K562 (cell line): ENCODE measurements at places on chromosomes 7 and 10. TPM values are rescaled to one million over a fixed set of nuclear protein-coding genes. Genes with fewer than 3 reads are reported as not detected.
A peak's percentile ranks its signal among the peaks of the same experiment; 100 is the strongest.

The LAMB1 gene
- total RNA-seq: 16.6 and 17.3 TPM in 2 replicates

The TAS2R5 gene
- 1.1 TPM in 2 replicates for total RNA-seq

The DLG5 gene
- 24.0 and 26.8 TPM in 2 replicates for total RNA-seq

The LRRC17 gene
- total RNA-seq: not detected in 2 replicates

The LRRC18 gene
- not detected in 2 replicates for total RNA-seq

The TRIM50 gene
- total RNA-seq: 0.11 TPM in 1 of 2 replicates, not detected in the other

The LHPP gene
- 5.3 and 6.3 TPM in 2 replicates for total RNA-seq

The RSPH10B gene
- not detected in 2 replicates for total RNA-seq

DNA sequence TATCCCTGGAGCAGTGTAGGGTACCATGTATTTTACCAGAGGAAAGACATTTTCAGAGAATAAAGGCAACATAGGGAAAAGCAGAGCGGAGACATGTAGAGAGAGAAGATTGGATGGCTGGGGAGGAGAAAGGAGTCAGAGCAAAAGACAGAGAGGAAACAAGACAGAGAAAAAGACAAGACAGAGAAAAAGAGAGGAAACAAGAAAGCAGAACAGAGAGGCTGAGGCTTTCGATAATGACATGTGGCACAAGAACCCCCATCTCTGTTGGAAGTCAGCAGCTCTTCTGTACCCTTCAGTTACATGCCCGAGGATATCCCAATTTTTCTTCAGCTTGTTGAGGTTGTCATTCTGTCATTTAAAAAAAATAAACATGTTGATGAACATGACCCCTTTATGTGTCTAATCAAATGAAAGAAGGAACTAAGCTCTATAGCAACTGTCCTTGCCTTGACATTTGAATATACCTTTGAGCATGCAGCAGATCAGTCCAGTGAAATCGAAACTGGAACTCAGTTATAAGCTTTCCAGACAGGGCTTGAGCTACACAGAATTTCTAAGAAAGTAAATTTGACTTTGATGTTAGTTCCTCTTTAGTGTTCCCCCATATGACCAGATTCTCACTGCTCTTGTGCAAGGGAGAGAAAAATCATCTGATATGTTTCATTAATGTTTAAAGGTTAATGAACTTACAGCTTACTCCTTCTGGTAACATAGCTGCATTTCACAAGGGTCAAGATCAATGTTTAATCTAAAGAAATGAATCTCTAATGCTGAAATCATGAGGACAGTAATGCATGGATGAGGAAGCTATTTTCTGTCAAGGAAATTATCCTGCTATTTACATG, 75.1 kb upstream of the SP4 start:
- no peaks in the 10 kb centered on the region for H3K36me3 ChIP-seq
- peaks cover 5% of the 10 kb centered on the region; the same call in 1 of the 2 replicates for H3K4me1 ChIP-seq
- no peak overlapping the region for H3K27ac ChIP-seq
- H3K4me3 ChIP-seq: no peak overlapping the region
- DNase-seq: no peak
- no peaks in the 10 kb centered on the region for H3K27me3 ChIP-seq

DNA sequence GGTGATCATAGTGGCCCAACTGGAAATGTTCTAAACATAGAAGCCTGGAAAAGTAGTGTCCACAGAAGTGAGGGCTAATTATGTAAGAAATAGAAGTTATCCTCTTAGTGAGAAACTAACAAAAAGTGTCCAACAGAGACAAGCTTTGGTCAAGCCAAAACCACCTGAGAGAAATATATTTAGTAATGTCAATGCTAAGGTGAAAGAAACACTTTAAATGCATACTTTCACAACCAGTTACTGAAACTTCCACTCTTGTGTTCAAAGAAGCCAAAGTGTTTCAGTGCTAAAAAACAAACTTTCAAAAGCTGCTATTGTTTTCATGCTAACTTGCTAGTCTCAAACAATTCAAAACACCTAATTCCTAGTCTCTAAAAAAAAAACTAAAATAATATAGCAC, 18.1 kb downstream of the RAB11FIP2 start:
- H3K27me3 ChIP-seq: no peaks in the 10 kb centered on the region
- H3K4me3 ChIP-seq: no peak overlapping the region
- H3K36me3 ChIP-seq: no peaks in the 10 kb centered on the region

GRCh38 chr7:109476409-109476808, 906.7 kb downstream of the DNAJB9 start:
- no peaks in the 10 kb centered on the region for H3K27me3 ChIP-seq
- H3K36me3 ChIP-seq: no peaks in the 10 kb centered on the region
- H3K4me3 ChIP-seq: no peak overlapping the region
- no peak overlapping the region for H3K27ac ChIP-seq
- no peak for DNase-seq

DNA sequence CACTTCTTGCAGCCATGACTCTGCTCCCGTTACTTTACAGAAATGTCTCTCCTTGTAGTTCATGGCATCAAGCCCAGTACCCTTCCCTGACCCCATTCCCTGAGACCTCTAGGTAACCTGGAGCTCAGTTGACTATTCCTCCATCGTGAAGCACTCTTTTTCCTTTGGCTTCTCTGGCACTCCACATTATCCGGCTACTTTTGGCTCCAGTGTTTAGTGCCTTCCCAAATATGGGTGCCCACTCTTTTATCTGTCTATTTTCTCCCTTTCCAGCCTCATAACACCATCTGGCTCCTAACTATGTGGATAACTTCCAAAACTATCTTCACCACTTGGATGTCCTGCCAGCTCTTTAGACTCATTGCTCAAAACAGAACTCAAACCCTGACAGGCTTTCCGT, 744.7 kb upstream of the GALNT17 start:
- no peak overlapping the region for H3K4me3 ChIP-seq
- H3K27me3 ChIP-seq: no peaks in the 10 kb centered on the region
- no peaks in the 10 kb centered on the region for H3K36me3 ChIP-seq
- no peaks in the 10 kb centered on the region for H3K4me1 ChIP-seq
- DNase-seq: no peak

GRCh38 chr7:64639267-64640001, 26.5 kb upstream of the ZNF107 start:
- H3K36me3 ChIP-seq: no peaks in the 10 kb centered on the region
- H3K27ac ChIP-seq: no peak overlapping the region
- H3K27me3 ChIP-seq: no peaks in the 10 kb centered on the region
- no peak overlapping the region for H3K4me3 ChIP-seq

GRCh38 chr7:137417464-137417863, 73.9 kb upstream of the PTN start:
- H3K27me3 ChIP-seq: no peaks in the 10 kb centered on the region
- H3K36me3 ChIP-seq: no peaks in the 10 kb centered on the region
- no peaks in the 10 kb centered on the region for H3K4me1 ChIP-seq
- DNase-seq: no peak
- H3K27ac ChIP-seq: no peak overlapping the region
- no peak overlapping the region for H3K4me3 ChIP-seq

DNA sequence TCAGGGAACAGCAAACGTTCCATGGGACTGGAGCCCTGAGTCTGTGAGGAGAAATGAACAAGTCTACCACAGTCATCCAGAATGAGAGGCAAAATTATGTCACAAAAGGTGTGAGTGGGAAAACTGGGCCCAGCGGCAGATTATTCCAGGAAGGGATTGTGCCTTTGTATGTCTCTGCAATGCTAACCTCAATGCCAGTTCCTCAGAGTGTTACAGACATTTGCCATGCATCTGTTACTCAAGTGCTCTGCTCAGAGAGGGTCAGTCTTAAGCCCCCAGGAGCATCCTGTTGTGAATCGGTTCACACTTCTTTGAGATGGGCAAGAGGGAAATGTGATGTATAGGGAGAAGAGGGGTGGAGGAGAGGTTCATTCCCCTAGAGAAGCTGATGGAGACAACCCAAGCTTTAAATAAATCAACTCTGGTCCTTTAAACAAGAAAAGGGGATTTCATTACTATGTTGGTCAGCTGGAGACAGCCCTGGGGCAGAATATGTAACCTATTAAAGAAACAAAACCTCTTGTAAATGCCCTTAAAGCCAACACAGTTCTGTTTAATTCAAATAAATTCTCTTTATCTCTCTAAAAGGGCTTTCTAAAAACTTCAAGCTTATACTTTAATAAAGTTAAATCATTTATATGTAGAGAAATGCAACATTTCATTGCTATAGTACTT, 85.9 kb upstream of the GRB10 start:
- no peaks in the 10 kb centered on the region for H3K4me1 ChIP-seq
- H3K4me3 ChIP-seq: no peak overlapping the region
- peaks cover 12% of the 10 kb centered on the region; the same call in 2 of the 3 replicates for H3K27me3 ChIP-seq
- H3K27ac ChIP-seq: no peak overlapping the region

- H3K27me3 ChIP-seq: peaks cover 51% of the 10 kb centered on the region
- H3K36me3 ChIP-seq: no peaks in the 10 kb centered on the region
- H3K4me1 ChIP-seq: peaks cover 4% of the 10 kb centered on the region
These were observed 88.0 kb upstream of the ZMIZ1 start for GRCh38 chr10:78980815-78981214.

DNA sequence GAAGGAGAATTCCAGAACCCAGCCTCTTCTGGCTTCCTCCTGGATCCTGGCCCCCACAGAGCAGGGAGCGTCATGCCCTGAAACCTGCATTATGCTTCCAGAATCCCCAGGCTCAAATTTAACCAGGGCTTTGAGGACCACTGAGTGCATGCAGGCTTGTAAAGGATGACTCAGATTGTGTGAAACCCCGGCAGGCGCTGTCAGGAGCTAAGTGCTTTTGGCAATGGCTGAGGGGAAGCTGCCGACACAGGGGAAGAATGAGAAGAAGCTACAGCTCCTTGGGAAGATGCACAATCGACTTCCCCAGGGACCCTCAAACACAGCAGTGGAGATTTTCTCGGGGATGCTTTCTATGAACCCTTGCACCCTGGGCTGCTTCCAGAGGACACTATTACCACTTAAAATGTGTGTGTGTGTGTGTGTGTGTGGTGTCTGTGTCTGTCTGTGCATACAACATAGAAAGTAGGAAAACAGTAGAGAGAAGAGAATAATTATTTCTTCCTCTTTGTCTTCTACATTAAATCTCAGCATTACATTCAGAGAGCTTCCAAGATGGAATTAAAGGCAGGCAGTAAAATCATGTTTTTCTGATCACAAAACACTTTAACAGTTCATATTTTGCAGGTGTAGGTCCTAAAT, 183.5 kb upstream of the INHBA start:
- H3K36me3 ChIP-seq: no peaks in the 10 kb centered on the region
- no peaks in the 10 kb centered on the region for H3K27me3 ChIP-seq
- no peak overlapping the region for H3K4me3 ChIP-seq
- no peaks in the 10 kb centered on the region; the same call in 2 of the 3 replicates for H3K4me1 ChIP-seq
- no peak overlapping the region for H3K27ac ChIP-seq

- DNase-seq: no peak
- no peaks in the 10 kb centered on the region for H3K4me1 ChIP-seq
- H3K36me3 ChIP-seq: no peaks in the 10 kb centered on the region
These were observed 358.1 kb downstream of the SUGCT start for GRCh38 chr7:40492946-40493345.

GRCh38 chr10:119409906-119410305, 132.6 kb downstream of the RGS10 start:
- no peak overlapping the region for H3K27ac ChIP-seq
- H3K4me3 ChIP-seq: no peak overlapping the region
- no peaks in the 10 kb centered on the region for H3K27me3 ChIP-seq
- H3K4me1 ChIP-seq: peaks cover 11% of the 10 kb centered on the region
- no peaks in the 10 kb centered on the region for H3K36me3 ChIP-seq

GRCh38 chr10:121461307-121461706, 136.9 kb downstream of the FGFR2 start:
- H3K36me3 ChIP-seq: no peaks in the 10 kb centered on the region
- peaks cover 9% of the 10 kb centered on the region for H3K27me3 ChIP-seq
- H3K4me3 ChIP-seq: no peak overlapping the region
- no peak for DNase-seq
- H3K4me1 ChIP-seq: no peaks in the 10 kb centered on the region
- H3K27ac ChIP-seq: no peak overlapping the region

- no peaks in the 10 kb centered on the region for H3K4me1 ChIP-seq
- H3K27me3 ChIP-seq: no peaks in the 10 kb centered on the region
- H3K36me3 ChIP-seq: no peaks in the 10 kb centered on the region
These were observed 516.2 kb upstream of the POT1 start for GRCh38 chr7:125445836-125446235.

DNA sequence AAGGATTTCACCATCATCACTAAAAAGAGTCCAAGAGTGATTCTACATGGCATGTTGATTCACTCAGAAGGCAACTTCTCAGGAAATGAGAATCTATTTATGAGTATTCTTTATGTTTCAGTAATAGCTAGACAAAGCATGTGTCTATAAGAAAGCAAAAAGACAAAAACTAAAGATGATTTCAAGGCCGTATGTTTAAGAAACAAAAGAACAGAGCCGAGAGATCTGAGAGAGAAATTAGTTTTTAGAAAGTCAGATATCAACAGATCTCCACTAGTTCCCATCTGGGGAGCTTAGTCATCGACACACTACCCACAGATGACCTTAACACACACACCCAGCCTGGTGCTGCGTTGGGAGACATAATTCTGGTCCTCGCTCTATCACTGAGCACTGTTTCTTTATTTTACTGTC, 21.0 kb downstream of the PIP4K2A start:
- H3K36me3 ChIP-seq: peaks cover 15% of the 10 kb centered on the region; the same call in 2 of the 3 replicates
- no peak overlapping the region for H3K4me3 ChIP-seq
- peak; percentile 36 for DNase-seq
- H3K4me1 ChIP-seq: peaks cover 49% of the 10 kb centered on the region

GRCh38 chr7:121276313-121276712, 52.5 kb upstream of the WNT16 start:
- no peak overlapping the region for H3K27ac ChIP-seq
- DNase-seq: no peak
- peaks cover 12% of the 10 kb centered on the region; the same call in 2 of the 3 replicates for H3K4me1 ChIP-seq
- peaks cover 98% of the 10 kb centered on the region for H3K36me3 ChIP-seq
- H3K27me3 ChIP-seq: no peaks in the 10 kb centered on the region
- no peak overlapping the region for H3K4me3 ChIP-seq

DNA sequence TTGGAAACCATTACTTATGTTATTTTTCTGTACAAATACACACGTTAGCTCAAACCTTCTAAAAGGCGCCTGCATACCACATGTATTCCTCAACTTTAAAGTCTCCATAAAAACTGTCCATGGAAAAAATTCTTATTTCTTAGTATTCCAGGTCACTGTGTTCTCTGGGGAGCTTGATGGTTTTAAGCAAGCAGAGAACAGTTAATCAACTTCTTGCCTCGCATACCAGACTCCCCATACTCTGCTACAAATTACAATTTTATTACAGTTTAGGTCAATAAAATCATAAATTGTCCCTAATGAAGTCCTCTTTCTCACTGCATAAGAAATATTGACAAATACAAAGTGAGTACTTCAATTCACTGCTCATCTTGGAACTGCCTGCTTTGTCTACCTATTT, 77.0 kb upstream of the GPR22 start:
- H3K27ac ChIP-seq: no peak overlapping the region
- DNase-seq: no peak
- no peak overlapping the region for H3K4me3 ChIP-seq
- H3K36me3 ChIP-seq: no peaks in the 10 kb centered on the region
- H3K4me1 ChIP-seq: no peaks in the 10 kb centered on the region

GRCh38 chr10:28730031-28730778, 52.9 kb downstream of the BAMBI start:
- H3K27me3 ChIP-seq: no peaks in the 10 kb centered on the region
- H3K27ac ChIP-seq: no peak overlapping the region
- no peaks in the 10 kb centered on the region for H3K36me3 ChIP-seq
- H3K4me3 ChIP-seq: no peak overlapping the region
- no peak for DNase-seq

- no peaks in the 10 kb centered on the region for H3K27me3 ChIP-seq
- no peaks in the 10 kb centered on the region for H3K4me1 ChIP-seq
- no peak overlapping the region for H3K27ac ChIP-seq
- no peaks in the 10 kb centered on the region for H3K36me3 ChIP-seq
These were observed 66.3 kb upstream of the CYTH3 start for GRCh38 chr7:6338551-6339274.

GRCh38 chr7:99504281-99504602, 220 bp upstream of the ZKSCAN5 start:
- H3K27me3 ChIP-seq: no peaks in the 10 kb centered on the region
- peaks cover 5% of the 10 kb centered on the region; the same call in 2 of the 3 replicates for H3K36me3 ChIP-seq
- no peak for DNase-seq
- peaks cover 4% of the 10 kb centered on the region; the same call in 1 of the 3 replicates for H3K4me1 ChIP-seq
- peak overlapping the region; percentile 84 for H3K4me3 ChIP-seq
